ENCODE measurements at places on chromosomes 3 and 15. TPM values are rescaled to one million over a fixed set of nuclear protein-coding genes. Genes with fewer than 3 reads are reported as not detected.

The TRPM1 gene
- not detected for total RNA-seq

The VGLL3 gene
- not detected for total RNA-seq

The AADACL2 gene
- total RNA-seq = not detected

The REC114 gene
- not detected for total RNA-seq

The CPLX3 gene
- total RNA-seq = 0.91 TPM

The ARHGEF26 gene
- total RNA-seq = 0.07 TPM

The ITGB5 gene
- 0.73 TPM for total RNA-seq

The BHLHE40 gene
- 548 TPM for total RNA-seq

The CIDEC gene
- total RNA-seq = not detected

The SLCO2A1 gene
- total RNA-seq = not detected

The IQCF5 gene
- not detected for total RNA-seq

The UBAP1L gene
- 5.2 TPM for total RNA-seq

The CCDC33 gene
- not detected for total RNA-seq

The PPP2R3A gene
- 0.05 TPM for total RNA-seq

The SI gene
- total RNA-seq = not detected

The SEMA6D gene
- total RNA-seq = not detected

The PEX5L gene
- 0.12 TPM for total RNA-seq

The GOLGA8H gene
- not detected for total RNA-seq

The DNASE1L3 gene
- total RNA-seq = not detected

Data from T-helper 1 cell treated with Interleukin-12 subunit alpha and Interleukin-12 subunit beta and Interleukin-4 antibody, amounts not matched to agents 30 ng/mL and 1 ng/mL, for 36 hours (primary cell).